ENCODE measurements at places on chromosomes 16 and 17.

- no peak for DNase-seq
Measured at GRCh38 chr17:77694391-77695363, 263.8 kb upstream of the TNRC6C start.

GRCh38 chr16:54265575-54266107 lies 20.9 kb downstream of the IRX3 start:
- no peak for DNase-seq

DNA sequence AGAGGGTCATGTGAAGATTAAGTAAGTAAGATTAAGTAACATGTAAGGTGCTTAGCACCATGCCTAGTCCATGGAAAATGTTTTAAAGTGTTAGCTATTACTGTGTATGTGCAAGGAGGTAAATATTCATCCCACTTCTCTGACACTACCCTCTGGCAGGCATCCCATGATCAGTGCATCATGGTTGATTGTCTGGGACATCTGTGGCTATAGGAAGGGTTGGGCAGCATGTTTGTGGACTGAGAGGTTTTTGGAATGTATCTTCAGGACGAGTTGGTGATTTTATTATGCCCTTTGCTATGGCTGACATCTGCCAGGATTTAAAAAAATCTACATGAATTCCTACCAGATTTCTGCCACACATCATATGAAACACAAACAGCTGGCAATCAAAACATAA lies 6.5 kb upstream of the TAOK1 start:
- DNase-seq = no peak

GRCh38 chr17:44623070-44623725 lies 33.1 kb upstream of the MEIOC start:
- DNase-seq = no peak

DNA sequence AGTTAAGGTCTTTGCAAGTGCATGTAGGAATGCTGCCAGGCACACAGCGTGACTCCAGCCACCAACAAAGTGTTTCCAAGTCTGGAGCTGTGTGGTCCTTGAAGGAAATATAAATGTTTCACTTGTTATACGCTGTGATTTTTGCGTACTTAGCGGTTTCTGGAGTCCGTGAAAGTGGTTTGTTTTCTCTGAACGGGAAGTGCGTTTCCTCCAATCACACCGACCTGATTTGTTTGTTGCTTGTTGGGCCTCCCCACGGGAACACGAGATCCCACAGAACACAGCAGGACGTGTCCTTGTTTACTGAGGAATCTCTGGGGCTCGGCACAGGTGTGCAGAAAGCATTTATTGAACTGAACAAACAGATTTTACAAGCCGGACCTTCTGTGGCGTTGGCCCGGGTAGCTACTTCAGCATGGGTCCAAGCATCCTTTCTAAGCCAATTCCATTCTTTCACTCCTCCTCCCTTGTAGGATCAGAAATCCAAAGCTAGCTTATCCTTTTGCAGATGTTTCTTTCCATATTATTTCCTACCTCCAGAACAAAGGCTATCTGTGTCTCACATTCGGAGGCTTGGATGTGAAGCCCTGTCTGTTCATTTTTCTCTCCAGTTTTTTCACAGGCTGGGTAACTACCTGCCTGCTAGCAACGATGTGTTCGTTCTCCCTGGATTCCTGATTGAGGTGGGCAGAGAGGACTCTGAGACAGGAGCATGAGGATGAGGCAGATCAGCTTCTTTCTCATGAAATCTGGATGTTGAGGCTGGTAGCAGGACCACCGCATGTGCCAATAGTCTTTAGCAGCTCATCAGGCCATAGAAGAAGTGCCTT lies 44.6 kb downstream of the ABAT start:
- DNase-seq = no peak

- DNase-seq = no peak
Measured at GRCh38 chr16:29900888-29901606, 759 bp downstream of the ASPHD1 start.

DNA sequence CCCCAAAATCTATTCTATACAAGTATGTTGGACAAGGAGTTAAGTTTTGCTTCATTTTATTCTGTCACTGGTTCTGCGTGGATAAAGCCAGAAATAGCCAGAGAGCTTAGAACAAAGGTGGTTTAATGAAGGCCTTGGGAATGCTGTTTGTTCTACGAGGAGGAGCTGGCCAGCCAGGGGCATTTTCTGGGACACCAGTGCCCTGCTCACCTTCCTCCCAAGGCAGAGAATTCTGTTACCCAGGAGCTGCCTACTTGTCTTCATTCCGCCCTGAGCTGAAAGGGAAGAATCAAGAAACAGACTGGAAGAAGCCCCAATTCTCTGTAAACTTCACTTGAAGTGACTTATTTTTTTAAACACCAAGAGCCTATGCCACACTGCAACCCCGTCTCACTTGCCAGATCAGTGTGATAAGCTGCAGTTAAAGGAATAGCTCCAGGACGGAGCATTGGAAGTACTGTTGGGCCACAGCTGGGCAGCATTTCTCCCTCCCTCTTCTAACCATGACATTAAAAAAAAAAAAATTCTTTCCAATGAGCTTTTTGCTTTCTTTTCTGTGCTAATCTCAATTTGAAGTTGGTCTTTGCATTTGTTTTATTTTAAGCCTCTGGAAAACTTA lies 149.8 kb upstream of the DYNLRB2 start:
- no peak for DNase-seq

- no peak for DNase-seq
Measured at GRCh38 chr17:66466840-66467367, 164.5 kb downstream of the PRKCA start.

DNA sequence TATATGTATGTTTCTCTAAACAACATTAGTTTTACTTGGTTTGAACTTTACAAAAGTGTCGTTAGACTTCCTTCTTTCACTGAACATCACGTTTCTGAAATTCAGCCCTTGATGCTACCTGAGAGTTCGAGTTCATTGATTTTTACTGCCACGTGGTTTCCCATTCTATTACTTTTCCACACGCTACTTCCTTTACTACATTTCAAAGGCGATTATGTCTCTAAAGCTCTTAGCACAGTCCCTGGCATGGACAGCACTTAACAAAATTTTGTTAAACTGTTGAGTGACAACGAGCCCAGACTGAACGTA lies 15.9 kb upstream of the ARHGAP17 start:
- DNase-seq = no peak

DNA sequence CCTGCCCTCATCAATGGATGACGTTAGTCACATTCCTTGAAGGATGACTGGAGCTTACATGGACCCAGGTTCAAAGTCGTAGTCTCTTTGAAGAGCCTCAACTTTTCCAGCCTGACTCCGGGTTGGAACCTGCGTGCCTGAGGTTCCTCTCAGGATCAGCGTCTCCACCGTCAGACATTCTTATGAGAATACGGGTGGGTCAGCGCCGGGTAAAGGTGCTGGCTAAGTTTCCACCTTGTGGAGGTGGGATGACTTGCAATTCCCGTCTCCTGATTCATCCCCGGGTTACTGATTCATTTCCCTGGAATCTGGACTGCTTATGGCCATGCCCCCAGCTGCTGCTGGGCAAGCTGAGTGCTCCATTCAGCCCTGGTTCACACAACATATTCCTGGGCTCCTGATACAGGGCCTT lies 38.9 kb upstream of the CMIP start:
- DNase-seq = no peak

DNA sequence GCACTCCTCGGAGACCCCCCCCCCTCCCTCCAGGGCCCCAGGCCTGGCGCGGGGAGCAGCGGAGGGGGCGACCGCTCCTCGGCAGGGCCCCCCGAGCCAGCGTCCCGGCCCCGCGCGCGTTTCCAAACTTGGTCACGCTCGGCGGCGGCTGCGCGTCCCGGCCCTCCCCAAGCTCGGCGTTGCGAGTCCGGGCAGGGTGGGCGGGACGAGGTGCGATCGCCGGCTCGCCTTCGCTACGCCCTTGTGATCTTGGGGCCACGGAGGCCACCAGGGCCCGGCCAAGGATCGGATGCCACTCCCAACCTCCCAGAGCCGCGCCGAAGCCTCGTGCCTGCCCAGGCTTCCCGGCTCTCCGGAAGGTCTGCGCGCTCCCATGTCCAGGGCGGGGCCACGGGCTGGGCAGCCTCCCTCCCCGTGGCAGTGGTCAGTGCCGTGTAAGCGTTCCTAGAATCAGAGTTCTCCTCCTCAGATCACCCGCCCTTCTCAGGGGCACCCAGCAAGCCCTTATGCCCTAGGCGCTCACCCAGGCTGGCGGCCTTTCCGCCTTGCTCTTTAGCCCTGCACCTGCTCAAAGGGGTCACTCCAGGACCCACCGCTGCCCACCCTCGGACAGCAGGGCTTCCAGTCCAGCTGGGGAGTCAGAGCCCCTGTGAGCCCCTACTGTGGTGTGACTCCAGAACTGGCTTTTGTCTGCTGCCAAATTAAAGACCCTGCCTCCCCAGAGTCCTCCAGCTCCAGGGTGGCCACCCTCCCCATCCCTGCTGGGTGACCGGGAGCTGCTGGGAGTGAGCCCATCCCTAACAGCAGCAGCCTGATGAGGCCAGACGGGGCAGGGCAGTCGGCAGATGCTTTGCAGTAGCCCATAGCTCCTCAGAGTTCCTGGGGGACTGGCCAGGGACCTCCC lies 12.2 kb upstream of the MRPS23 start:
- DNase-seq = no peak

GRCh38 chr17:57776366-57776765 lies 31.3 kb upstream of the CCDC182 start:
- DNase-seq = no peak

DNA sequence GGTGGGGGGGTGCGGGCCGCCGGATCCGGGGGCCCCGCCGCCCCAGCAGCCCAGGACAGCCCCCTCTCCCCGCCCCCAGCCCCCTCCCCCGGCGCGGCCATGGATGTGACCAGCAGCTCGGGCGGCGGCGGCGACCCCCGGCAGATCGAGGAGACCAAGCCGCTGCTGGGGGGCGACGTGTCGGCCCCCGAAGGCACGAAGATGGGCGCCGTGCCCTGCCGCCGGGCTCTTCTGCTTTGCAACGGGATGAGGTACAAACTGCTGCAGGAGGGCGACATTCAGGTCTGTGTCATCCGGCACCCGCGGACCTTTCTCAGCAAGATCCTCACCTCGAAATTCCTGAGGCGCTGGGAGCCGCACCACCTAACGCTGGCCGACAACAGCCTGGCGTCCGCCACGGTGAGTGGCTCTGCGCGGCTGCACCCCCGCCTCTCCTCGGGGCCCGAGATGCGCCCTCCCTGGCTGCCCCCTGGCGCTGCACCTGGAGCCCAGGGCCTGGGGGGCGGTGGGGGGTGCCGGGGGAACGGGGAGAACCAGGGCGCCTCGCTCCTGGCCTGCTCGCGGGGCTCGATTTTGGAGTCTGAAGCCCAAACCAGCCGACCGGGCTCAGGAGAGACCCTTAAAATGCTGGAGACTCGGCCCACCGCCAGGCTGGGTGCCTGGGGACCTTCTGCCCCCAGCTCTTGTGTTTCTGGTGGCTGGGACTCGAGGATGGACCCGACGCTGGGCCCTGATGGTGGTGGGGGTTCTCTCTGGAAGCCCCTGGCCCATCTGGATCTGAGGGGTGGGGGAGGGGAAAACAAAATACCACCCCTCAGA lies 744 bp downstream of the CMIP start:
- DNase-seq = no peak

- no peak for DNase-seq
Measured at GRCh38 chr17:53313746-53314145, 509.0 kb upstream of the KIF2B start.
